ENCODE measurements at places on chromosomes 16 and 17.
A peak's percentile ranks its signal among the peaks of the same experiment; 100 is the strongest.

GRCh38 chr17:36608794-36609497, 7.6 kb downstream of the MRM1 start:
- DNase-seq, result no peak

DNA sequence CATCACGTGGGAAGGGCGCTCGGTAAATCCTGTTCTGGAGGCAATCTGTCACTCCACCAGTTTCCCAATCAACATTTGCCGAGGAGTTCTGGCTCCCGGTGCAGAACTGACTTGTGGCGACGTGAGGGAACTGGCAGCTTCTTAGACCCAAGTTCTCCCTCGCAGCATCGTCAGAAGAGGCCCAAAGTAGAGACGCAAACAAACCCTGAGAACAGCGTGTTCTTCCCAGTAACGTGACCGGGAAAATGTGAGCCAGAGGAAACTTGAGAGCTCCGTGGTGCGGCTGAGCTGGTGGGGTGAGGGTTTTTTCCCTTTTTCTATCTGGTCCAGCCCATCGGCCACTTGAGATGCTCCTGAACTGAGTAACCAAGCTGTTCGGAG, 158.9 kb upstream of the CACNG5 start:
- DNase-seq, result no peak

DNA sequence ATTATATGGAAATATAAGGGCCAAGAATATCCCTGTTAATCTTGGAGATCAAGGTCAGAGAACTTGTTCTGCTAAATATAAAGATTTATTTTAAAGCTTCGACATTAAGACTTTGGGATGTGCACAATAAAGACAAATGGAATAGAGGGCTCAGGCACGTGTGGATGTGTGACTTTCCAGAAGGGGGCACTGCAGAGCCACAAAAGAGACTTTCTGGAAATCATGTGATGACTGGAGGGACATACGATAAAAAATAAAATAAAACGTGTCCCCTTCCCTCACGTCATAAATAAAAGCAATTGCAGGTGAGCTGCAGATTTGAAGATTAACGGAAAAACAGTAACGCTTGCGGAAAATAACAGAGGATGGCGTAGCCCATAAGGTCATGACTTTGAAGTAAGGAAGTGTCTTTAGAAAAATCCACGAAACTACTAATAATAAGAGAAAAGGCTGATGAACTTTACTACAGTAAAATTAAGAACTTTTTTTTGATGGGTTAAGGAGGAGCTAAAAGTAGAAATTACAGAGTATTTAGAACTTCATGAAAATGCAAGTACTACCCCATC, 9.4 kb upstream of the ENGASE start:
- DNase-seq, result peak; percentile 30

DNA sequence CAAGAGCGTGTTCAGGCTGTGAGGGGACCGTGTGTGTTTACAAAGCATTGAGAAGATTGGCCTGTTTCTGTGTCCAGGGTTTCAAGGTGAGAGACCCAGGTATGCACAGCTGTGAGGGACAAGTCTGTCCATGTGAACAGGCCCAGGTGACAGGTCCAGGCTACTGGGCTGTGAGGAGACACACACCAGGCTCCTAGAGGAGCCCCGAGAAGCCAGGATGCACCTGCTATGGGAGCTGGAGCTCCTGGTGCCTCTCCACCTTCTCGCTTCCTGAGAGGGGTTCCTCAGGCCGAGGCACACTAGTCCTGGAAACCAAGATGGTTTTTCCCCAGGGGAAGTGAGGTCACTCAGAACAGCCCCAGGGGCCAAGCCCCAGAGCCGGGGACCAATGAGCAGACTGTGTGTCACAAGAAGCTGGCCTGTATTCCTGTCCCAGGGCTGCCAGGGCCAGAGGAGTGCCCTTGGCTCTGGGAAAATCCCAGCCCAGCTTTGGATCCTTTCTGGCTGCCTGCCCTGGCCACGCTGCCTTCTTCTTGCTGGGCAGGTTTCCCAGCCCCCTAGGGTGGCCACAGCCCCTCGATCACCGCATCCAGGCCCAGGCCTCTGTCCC, 153.4 kb upstream of the PLCG2 start:
- DNase-seq, result no peak

- DNase-seq, result no peak
These were observed 12.2 kb upstream of the SP2 start for GRCh38 chr17:47883589-47884426.

GRCh38 chr17:1050246-1050995, 53.5 kb downstream of the TIMM22 start:
- no peak for DNase-seq

- DNase-seq, result no peak
These were observed 15.6 kb downstream of the WSCD1 start for GRCh38 chr17:6085812-6086211.

DNA sequence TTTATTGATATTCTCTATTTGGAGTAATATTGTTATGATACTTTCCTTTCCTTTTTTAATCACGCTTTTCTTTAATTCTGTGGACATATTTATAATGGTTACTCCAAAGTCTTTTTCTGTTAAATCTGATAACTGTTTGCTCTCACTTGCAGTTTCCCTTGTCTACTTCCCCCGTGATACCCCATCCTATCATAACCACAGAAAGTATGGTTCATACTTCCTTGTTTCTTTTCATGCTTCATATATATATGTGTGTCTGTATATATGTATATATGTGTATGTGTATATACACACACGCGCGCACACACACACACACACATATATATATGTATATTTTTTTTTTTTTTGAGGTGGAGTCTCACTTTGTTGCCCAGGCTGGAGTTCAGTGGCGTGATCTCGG, 23.5 kb downstream of the SPECC1 start:
- DNase-seq, result no peak

DNA sequence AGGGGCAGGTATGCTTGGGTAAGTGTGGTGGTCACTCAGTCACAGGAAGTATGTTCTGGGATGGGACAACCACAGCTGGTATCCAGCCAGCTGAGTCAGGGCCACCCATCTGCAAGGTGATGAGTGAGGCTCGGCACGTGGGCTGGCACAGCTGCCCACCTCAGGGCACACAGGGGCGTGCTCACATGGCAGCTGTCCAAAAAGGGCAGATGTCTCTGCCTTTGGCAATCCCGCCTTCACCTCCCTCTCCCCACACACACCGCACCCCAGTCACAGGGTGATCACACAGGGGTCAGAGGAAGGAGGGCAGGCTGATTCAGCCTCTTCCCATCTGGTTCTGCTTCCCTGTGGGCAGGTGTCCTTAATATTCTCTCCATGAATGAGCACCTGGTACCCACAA, 85.9 kb upstream of the TOB1 start:
- DNase-seq, result no peak

DNA sequence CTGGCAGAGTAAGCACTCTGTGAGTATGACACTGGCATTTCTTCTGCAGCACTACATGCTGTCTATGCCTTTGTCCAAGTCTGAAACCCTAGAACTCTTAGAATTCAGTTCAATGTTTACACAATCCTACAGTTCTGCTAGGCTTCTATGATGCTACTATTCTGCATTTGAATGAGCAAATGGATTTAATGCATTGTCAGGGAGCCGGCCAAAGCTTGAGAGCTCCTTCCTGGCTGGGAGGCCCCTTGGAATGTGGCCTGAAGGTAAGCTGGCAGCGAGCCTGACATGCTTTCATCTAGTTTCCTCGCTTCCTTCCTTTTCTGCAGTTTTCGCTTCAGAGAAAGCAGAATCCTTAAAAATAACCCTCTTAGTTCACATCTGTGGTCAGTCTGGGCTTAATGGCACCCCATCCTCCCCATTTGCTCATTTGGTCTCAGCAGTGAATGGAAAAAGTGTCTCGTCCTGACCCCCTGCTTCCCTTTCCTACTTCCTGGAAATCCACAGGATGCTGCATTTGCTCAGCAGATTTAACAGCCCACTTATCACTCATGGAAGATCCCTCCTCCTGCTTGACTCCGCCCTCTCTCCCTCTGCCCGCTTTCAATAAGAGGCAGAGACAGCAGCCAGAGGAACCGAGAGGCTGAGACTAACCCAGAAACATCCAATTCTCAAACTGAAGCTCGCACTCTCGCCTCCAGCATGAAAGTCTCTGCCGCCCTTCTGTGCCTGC, at the start of gene CCL2:
CCL2 (plus strand) TSS at position 635 of the 730 bp plus-strand sequence; CDS start at position 700, 65 bp downstream.
- DNase-seq, result no peak

GRCh38 chr17:81858967-81859905, 1.1 kb downstream of the P4HB start:
- no peak for DNase-seq

GRCh38 chr17:68628576-68628957, 27.4 kb upstream of the FAM20A start:
- no peak for DNase-seq

All from stimulated activated CD8-positive, alpha-beta memory T cell treated with anti-CD3 and anti-CD28 coated beads, Interleukin-7, amount 100 ng/mL, for 24 hours (primary cell).